ENCODE measurements at places on chromosomes 5 and 9. TPM values are rescaled to one million over a fixed set of nuclear protein-coding genes. Genes with fewer than 3 reads are reported as not detected.
A peak's percentile ranks its signal among the peaks of the same experiment; 100 is the strongest.

MAMDC4 gene
- total RNA-seq: 5.0 TPM

KIAA0825 gene
- total RNA-seq: 2.4 TPM

WNK2 gene
- not detected for total RNA-seq

SOHLH1 gene
- not detected for total RNA-seq

FBP2 gene
- total RNA-seq: not detected

SPATA31C1 gene
- not detected for total RNA-seq

IGIP gene
- 5.6 TPM for total RNA-seq

DNA sequence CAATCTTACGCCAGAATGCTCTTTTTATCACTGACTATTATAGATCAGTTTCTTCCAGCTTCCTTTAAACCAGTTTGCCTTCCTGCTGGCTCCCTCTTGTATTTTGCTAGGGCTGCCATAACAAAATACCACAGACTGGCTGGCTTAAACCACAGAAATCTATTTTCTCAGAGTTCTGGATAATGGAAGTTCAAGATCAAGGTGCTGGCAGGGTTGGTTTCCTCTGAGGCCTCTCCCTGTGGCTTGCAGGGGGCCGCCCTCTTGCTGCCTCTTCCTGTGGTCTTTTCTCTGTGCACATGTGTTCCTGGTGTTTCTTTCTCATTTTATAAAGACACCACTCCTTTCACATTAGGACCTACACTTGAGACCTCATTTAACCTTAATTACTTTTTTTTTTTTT, 6.8 kb upstream of the FXN start:
- no peak for DNase-seq

- DNase-seq: no peak
Observed at GRCh38 chr9:2132484-2133082, 117.4 kb downstream of the SMARCA2 start.

DNA sequence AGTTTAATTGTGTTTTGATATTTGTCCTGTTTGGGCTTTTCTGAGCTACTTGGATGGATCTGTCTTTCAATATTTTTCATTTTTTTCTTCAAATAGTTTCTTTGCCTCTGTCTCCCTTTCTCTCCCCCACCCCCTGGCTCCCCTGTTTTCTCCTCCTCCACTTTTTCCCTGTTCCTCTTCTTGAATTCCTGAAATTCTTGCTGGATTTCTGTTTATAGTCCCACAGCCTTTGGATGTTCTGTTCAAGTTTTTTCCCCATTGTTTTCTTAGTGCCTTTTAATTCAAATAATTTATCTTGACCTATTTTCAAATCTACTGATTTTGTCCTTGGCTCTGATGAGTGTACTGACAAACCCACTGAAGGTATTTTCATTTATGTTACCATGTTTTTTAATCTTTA, 113.0 kb downstream of the VPS13A start:
- no peak for DNase-seq

GRCh38 chr9:109072821-109073435, 46.8 kb downstream of the TMEM245 start:
- DNase-seq: no peak

GRCh38 chr5:112691758-112692157, 45.9 kb upstream of the APC start:
- DNase-seq: no peak

DNA sequence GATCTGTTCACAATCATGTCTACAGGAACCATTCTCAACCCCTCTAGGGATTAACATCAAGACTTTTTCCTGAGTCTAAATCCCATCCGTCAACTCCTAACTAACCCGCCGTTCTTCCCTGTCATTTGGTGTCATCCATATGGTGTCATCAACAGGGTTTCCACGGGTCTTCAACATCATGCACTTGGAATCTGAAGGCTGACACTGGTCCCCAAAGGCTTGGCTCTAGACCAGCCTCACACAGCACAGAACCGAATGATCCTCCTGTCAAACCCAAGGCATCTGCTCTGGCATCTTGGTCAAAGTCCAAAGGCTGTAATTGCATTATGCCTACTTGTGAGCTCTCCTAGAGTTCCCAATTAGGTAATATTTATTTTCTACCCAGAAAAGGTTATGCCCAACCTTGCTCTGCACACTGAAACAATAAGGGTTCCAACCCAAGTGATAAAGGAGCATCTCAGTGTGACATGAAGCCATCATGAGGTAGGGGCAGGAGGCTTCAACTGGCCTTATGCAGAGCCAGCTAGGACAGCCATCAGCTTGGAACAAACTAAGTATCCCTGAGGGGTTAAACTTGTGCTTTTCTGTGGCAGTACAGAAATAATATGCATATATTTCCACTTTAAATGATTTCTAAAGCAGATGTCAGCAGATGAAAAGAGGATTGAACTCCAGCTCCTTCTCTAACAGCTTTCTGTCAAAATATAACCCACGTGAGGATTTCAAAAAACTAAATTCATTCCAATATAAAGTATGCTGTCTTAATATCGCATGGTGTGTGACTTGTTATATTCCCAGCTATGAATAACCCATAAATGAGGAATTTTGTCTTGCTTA, 13.9 kb downstream of the ENC1 start:
- DNase-seq: no peak

GRCh38 chr9:127728808-127729207, 6.3 kb downstream of the TOR2A start:
- no peak for DNase-seq

GRCh38 chr5:143217065-143217803, 186.3 kb downstream of the NR3C1 start:
- DNase-seq: peak; percentile 42

- DNase-seq: no peak
Observed at GRCh38 chr9:77705636-77706035, 57.5 kb upstream of the GNA14 start.

DNA sequence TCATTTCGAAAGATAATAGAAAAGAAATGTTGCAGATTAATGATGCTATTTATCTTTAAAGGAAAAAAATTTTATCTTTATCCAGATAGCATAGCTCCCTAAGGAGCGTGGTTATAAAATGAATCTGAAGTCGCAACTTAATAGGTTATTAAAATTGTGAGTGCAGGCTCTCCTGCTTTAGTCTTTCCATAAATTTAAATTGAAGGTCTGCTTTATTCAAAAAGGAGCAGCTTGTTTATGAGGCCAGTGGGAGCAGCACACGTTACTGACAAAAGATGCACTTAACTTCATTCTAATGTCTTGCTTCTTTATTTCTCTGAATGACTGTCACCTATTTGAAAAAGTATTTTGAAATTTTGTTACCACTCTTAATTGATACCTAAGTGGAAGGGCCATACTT, 95.0 kb downstream of the ZCCHC7 start:
- DNase-seq: no peak

All from ascending aorta (tissue), 2 donors.